ENCODE measurements at places on chromosomes 2 and 18.

DNA sequence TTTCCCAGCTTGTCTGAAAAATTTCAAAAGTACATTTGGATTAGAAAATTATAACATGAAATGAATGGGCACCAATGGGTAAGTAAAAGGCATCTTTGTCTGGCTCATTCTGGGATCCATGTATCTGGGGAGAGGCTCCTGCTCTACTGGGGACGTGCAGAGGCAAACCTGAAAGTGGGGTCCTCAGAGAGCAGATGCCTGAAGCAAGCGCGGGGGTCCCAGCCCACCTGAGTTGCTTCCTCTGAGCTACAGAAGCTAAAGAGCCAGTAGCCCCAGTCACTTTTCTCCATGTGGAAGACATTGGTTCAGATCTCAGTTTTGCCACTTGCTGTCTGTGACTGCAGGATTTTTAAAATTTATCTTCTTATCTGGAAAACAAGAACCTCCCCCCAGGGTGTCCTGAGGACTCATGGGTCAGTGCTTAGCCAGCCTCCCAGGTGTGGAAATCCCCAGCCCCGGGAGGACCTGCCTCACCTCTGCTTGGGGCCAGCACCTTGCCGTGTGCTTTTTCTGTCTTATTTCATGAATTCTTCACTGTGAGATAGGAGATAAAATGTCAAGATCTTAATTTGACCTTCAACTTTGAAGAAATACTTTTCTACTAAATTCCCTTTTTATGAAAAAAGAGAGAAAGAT, 25.1 kb upstream of the ODC1 start:
- DNase-seq = no peak

- DNase-seq = no peak
Observed at GRCh38 chr2:227865291-227865690, 6.1 kb upstream of the DAW1 start.

GRCh38 chr2:19899985-19900930, 1.5 kb downstream of the TTC32 start:
- DNase-seq = no peak

- DNase-seq = no peak
Observed at GRCh38 chr2:202690321-202690900, 55.6 kb downstream of the FAM117B start.

GRCh38 chr2:95386031-95386430, 16.5 kb upstream of the FAHD2A start:
- DNase-seq = no peak

DNA sequence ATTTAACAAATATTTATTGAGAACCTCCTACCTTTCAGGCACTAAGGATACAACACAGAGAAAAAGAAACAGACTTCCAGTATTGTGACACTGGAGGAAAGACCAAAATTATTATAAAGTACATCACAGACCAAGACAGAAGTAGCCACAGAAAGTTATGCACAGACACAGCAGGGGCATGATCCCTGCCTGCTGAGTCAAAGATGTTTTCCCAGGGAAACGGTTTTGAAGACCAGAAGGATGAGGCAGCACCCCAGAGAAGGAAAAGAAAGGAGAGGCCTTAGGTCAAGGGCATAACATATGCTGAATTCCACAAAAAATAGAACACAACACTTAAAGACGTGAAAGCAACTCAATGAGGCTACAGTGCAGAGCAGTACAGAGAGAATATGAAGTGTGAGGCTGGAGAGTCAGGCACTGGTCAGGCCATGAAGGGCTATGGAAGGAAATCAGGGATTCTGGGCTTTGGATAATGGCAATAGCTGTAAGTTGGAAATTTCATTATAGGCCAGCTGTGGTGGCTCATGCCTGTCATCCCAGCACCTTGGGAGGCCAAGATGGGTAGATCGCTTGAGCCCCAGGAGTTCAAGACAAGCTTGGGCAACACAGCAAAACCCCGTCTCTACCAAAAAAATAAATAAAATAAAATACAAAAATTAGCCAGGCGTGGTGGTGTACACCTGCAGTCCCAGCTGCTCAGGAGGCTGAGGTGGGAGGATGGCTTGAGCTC, 8.2 kb downstream of the ADAM17 start:
- DNase-seq = no peak

DNA sequence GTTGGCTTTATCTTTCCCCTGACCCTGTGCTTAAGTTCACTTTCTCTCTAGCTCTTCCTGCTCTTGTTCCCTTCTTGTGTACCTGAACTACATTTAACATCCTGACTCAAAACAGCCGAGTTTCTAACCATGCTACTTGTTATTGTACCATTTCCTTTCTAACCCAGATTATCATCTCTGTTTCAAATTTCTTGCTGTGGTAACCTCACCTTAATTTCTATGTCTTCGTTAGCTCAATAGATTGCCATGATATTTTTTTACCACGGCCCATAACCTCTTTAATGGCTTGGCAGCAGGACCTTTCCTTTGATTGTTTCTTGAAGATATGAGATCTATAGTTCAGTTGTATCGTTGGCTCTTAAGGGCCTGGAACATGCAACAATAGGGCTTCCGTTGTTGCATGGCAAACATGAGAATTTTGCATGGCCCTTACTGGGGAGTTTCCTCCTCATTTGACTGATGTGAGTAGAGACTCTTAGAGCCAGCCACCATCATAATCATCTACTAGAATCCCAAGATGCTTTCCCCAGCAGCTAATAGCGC, 11.1 kb downstream of the CFAP36 start:
- no peak for DNase-seq

DNA sequence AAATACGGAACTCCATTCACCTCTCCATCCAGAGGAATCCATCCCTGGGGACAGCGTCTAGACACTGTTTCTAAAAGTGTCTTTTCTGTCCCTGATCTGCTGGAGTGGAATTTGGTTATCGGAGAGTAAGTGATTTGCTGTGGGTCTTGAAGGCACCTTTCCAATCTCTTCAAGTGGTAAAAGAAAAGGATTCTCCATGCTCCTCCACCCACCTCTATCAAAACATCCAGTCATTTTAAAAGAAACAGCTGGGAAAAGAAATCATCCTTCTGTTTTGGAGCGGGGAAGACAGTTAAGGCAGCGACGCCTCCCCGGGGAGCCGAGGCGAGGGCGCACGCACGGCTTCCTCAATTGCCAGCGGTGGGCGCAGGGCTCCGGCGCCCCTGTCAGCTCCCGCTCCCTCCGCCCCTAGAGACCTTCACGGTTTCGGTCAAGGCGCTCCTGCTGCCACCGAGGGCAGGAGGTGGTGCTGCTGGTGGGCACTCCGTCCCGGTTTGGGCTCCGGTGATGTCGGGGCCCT, 547 bp downstream of the SLC35F5 start:
- DNase-seq = no peak

- no peak for DNase-seq
Observed at GRCh38 chr2:101405351-101405899, 18.1 kb upstream of the CREG2 start.

All from Ammon's horn (tissue), 1 donor.